ENCODE measurements at places on chromosomes 11 and 22.

DNA sequence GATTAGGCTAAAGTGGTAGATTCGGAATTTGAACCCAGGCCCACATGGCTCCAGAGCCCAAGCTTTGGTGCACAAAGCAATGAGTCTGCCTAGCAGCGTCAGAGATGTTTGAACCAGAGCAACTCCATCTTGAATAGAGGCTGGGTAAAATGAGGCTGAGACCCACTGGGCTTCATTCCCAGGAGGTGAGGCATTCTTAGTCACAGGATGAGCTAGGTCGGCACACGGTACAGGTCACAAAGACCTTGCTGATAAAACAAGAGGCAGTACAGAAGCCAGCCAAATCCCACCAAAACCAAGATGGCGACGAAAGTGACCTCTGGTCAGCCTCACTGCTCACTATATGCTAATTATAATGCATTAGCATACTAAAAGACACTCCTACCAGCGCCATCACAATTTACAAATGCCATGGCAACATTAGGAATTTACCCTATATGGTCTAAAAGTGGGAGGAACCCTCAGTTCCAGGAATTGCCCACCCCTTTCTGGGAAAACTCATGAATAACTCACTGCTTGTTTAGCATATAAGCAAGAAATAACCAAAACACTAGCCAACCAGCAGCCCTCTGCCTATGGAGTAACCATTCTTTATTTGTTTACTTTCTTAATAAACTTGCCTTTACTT, 40.3 kb upstream of the DAGLA start:
- DNase-seq: peak; percentile 4

DNA sequence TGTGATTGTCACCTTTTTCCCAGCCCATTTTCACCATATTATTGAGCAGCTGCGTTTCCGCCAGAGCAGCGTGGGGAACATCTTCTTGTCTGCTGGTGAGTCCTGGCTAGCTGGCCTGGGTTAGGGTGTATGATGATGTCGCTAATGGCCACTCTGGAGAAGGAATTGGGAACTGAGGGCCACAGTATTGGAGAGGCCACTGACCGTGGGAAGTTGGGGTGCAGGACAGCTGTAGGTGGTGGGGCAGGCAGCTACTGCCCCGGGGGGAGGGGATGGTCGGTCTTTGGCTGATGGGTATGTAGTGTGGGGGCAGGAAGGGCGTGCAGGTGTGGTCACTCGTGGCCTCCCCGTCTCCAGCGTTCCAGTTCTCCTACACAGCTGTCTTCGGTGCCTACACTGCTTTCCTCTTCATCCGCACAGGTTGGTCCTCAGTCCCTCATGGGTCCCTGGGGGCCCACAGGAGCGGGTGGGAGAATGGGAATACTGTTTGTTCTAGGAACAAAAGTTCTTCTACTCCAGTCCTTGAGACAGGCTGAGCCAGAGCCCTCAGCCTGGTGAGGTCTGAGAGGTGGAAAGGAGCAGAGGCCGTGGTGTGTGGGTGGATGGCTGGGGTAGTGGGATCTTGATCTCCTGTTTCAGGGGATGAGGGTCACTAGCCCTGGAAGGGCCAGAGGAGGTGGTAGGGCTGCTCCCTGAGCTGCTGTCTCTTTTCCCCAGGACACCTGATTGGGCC, 2.1 kb downstream of the RCE1 start:
- no peak for DNase-seq

DNA sequence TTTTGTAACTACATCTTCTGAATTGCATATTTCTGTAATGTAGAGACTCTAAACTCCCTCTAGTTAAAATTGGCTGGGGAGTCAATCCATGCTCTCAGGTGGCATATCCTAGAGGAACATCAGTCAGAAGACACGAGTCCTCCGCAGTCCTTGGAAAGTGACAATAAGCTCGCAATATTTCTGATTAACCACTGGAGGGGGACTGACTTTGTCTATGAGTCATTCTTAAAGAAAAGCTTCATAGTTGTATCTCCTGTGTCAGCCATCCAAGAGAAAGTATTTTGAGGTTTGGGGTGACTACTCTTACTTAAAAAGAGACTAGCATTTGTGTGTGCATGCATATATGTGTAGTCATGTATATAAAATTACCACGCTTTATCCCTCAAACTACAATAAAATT, 60.2 kb downstream of the SLN start:
- no peak for DNase-seq

DNA sequence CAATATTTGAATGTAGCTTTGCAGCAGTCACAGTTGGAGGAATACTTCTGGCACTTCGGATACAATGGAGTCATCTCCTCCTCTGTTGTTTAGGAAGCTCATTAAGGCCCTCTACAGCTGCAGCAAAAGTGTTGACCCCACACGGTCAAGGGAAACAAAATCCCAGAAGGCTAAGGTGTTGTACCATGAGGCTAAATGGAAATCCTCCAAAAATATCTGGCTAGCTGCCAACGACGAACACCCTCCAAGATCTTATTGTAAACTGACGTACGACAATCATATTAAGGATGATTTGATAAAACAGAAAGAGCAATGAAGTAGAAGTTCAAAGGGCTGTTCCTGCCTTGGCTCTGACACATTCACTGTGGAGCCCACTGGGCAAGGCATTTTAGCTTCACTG, 4.0 kb downstream of the POGLUT3 start:
- no peak for DNase-seq

Data from inflammatory macrophage treated with lipopolysaccharide for 4 hours (primary cell).